Activated T-cell treated with anti-CD3 and anti-CD28 coated beads, Interleukin-2, amount 50 U/mL, for 24 hours (primary cell): ENCODE measurements at places on chromosomes 3 and 15.

DNA sequence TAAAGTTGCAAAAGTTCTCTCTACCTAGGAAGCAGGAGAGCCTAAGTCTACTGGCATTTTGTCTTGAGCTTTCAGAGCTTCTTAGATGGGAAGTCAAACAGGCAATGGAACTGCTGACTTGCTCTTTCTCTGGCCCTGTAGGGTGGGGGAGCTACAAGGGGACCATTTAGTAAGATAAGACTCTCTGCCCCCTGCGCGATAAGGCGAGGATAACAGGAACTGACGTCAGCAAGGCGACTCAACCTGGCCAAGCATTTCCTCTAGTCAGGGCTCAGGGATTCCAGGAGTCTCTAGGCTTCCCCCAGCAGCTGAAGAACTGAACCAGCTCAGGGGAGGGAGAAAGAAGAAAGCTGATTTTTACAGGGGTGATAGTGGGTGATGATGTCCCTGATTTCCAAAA, 5.8 kb downstream of the RARB start:
- DNase-seq: no peak

- no peak for DNase-seq
Measured at GRCh38 chr3:137987723-137988122, 22.2 kb upstream of the CLDN18 start.

GRCh38 chr15:31369727-31370126, 43.1 kb downstream of the KLF13 start:
- DNase-seq: no peak

DNA sequence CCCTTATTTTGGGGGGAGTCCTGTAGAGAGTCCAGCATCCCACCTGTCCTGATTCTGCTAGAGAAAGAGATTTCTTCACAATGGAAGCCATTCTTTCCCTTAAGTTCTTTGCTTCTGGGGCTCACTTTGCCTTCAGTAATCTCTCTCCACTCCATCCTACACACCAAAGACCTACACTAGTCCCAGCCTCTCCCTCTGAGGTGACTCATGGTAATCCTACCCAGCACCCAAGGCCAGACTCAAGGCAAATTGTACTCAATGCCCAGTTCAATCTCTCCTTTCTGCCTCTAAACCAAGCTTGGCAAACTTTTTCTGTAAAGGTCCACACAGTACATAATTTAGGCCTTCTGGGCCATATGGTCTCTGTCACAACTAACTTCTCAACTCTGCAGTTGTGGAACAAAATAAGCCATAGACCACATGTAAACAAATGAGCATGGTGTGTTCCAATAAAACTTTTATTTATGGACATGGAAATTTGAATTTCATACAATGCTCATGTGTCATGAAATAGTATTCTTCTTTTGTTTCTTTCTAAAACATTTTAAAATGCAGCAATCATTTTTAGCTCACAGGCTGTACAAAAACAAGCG, 72.5 kb downstream of the MRPL46 start:
- no peak for DNase-seq

GRCh38 chr15:36484038-36484778, 95.2 kb upstream of the CDIN1 start:
- no peak for DNase-seq

GRCh38 chr3:115488409-115488808, 134.9 kb upstream of the GAP43 start:
- no peak for DNase-seq

- no peak for DNase-seq
Measured at GRCh38 chr3:173843060-173843459, 445.5 kb downstream of the NLGN1 start.

DNA sequence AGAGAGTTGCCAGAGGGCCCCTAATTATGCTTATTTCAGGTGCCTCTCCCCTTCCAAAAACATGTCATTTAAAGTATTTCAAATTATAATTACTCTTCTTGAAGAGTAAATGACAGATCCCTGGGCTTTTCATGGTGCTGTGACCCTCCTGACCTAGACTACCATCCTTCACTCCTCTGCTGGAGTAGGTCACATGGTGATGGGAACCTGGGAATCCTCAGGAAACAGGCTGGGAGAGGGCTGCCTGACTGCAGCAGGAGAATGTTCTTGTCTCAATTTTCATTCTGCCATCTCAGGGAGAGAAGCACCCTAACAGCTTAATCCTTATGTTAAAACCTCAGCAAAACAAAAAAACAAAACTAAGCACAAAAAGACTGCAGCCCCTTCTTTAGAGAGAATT, 24.6 kb downstream of the PGBD4 start:
- no peak for DNase-seq

DNA sequence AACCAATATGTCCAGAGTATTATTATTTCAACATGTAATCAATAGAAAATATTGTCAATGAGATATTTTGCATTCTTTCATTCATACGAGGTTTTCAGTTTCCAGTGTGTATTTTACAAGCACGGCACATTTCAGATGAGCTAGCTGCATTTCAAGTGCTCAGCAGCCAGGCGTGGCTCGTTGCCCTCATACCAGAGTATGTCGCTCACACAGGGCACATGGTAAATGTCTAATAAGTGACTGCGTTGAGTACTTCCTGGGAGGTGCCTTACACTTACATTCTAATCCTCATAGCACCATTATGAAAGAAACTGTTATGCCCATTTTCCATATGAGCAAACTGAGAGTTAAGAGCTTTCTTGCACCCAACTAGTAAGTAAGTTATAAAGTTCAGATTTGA, 47.4 kb downstream of the TMEM266 start:
- DNase-seq: no peak

GRCh38 chr15:28114721-28115622, 15.9 kb upstream of the OCA2 start:
- DNase-seq: no peak

DNA sequence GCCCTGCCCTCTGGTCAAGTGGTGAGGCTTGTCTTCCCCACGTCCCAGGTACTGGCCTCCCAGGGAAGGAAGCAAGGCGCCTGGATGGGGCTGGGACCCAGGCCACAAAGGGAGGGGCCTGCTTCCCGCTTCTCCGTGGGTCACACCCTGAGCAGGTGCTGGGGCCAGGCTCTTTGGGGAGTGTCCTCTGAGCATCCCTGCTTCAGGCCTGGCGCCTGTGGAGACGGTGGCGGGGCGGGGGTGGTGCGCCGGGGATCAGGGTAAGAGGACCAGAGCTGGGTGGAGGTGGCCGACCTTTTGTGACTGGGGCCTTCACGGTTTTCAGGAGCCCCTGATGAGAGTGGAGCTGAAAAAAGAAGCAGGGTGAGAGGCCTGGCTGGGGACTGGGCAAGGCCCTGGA, 3.6 kb downstream of the PLA2G4B start:
- no peak for DNase-seq

DNA sequence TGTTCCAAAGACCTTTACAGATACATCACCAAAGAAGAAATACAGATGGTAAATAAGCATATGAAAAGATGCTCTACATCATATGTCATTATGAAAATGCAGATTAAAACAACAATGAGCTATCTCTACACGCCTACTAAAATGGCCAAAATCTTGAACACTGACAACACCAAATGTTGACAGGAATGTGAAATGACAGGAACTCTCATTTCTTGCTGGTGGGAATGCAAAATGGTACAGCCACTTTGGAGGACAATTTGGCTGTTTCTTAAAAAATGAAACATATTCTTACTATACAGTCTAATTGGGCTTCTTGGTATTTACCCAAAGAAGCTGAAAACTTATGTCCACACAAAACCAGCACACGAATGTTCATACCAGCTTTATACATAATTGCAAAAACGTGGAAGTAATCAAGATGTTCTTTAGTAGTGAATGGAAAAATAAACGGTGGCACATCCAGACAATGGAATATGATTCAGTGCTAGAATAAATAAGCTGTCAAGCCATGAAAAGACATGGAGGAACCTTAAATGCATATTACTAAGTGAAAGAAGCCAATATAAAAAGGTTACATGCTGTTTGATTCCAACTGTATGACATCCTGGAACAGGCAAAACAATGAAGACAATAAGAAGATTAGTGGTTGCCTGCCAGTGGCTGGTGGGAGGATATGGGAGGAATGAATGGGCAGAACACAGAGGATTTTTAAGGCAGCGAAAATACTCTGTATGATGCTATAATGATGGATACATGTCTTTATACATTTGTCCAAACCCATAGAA, 81.3 kb upstream of the NEDD4 start:
- DNase-seq: no peak

DNA sequence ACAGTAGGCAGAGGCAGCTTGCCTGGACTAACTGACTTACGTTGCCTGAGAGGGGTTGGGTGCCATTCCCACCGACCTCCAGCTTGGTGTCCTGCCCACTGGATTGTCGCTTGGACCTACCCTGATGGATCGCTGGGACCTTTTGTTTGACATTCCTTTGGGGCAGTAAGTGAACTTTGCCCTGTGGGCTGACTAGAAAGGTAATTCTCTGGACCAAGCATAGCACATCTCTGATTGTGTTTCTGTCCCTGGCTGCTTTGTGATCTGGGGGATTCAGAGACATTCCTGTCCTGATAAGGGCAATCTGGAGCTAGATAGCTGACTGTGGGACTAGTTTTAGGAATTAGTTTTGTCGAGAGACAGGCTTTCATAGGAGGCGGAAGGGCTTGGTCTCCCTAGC, 19.5 kb upstream of the IFT57 start:
- DNase-seq: no peak

GRCh38 chr3:6994081-6994668, 133.3 kb downstream of the GRM7 start:
- no peak for DNase-seq
